ENCODE measurements at places on chromosomes 7 and 10.

GRCh38 chr7:159022238-159022993, 122.3 kb downstream of the VIPR2 start:
- no peak for DNase-seq

- DNase-seq: no peak
Observed at GRCh38 chr10:125095776-125096175, 64.6 kb downstream of the CTBP2 start.

DNA sequence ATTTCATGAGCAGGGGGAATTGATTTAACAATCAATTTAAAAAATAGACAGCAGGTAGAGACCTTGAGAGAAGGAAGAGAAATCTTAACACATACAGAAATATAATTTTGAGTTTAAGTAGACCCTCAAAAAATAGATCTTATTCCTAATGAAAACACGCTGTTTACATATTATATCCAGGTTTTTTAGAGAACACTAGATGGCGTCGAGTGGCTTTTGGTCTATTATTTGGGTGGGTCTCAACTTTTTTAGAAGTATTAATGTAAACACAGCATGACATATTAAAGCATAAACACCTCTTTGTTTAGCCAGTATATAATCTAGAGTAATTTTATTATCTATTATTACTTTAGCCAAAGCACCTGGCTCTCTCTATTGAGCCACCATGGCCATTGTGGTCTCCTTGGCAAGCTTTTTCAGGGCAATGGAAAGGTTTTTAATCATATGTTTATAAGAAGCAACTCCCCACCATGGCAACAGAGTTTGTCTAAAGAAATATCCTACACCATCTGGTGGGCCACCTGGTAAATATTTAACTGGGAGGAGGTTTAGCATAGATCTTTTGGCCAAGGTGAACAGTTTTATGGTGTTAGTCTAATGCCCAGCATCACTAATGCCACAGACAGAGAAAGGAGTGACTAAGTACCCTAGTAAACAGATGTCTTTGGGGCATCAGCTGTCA, 59.7 kb upstream of the PRSS1 start:
- no peak for DNase-seq

DNA sequence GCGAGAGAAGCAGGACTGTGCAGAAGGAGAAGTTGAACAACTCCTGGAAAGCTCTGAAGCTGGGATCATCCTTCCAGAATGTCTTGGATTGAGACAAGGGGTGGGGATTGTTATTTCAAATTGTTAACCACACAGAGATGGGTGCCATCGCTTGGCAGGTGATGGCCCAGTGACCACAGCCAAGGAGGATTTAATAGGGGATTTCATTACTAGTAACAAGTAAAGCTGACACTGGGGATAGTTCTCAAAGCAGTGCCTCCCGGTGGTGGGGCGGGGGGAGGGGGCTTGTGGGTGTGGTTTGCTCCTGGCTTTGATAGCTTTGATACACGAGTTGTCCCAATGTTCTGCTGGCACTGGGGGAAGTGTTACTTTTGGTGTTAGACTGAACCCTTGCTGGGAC, 59.2 kb downstream of the ZNF503 start:
- no peak for DNase-seq

DNA sequence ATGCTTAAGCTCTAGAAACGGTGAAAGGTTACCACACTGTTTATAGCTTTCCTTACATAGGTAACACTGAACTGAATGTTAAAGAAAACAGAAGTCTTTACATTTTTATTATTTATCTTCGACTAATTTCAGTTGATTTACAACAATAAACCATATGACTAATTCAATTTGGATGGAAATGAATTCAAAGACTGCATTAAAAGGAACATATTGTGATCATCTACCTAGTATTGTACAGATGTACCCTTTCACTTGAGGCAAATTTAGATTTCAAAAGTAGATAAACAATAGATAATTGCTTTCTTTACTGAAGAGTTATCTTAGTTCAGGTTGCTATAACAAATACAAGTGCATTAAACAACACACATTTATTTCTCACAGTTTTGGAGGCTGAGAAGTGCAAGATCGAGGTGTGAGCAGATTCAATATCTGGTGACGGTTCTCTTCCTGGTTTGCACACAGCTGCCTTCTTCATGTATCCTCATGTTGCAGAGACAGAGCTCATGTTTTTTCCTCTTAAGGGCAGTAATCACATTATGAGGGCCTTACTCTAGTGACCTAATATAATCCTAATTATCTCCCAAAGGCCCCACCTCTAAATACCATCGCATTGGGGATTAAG, 15.0 kb upstream of the ARMC3 start:
- DNase-seq: no peak

DNA sequence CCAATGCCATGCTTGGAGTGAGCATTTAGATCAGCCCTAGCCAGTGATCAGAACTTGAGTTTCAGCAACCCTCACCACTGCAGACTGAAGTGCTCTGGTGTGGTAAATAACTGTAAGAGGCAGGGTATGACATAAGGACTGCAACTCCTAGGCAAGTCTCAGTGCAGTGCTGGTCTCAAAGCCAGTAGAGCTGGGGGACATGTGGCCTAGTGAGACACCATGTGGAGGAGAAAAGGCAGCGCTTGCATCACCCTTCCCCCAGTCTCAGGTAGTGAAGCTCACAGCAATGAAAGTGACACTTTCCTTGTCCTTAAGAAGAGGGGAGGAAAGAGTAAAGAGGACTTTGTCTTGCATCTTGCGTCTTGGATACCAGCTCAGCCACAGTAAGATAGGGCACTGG, 386.8 kb upstream of the POT1 start:
- no peak for DNase-seq

DNA sequence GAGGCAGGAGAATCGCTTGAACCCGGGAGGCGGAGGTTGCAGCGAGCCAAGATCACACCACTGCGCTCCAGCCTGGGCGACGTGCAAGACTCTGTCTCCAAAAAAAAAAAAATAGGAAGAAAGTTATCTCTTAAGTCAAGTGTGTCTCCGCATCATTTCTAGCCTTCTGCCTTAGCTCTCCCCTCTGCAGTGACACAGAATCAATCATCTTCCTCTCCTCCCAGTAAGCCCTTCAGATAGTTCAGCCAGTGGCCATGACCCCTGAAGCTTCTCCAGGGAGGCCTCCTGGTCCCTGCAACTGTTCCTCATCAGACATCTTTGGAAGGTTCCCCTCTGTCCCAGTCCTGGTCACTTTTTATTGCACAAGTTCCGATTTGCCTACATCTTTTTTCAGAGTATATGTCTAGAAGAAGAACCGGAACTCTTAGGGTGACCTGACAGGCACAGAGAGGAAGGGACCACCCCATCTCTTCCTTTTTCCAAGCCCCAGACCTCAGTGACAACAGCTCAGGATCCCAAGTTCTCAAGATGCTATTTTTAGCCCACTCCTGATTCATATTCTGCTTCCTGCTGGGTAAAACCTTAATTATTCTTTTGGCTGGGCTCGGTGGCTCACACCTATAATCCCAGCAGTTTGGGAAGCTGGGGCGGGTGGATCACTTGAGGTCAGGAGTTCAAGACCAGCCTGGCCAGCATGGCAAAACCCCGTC, 6.6 kb upstream of the RHBDD2 start:
- DNase-seq: no peak
